ENCODE measurements at places on chromosomes 6 and 20.

- DNase-seq = no peak
These were observed 674 bp downstream of the NRSN1 start for GRCh38 chr6:24126586-24127192.

DNA sequence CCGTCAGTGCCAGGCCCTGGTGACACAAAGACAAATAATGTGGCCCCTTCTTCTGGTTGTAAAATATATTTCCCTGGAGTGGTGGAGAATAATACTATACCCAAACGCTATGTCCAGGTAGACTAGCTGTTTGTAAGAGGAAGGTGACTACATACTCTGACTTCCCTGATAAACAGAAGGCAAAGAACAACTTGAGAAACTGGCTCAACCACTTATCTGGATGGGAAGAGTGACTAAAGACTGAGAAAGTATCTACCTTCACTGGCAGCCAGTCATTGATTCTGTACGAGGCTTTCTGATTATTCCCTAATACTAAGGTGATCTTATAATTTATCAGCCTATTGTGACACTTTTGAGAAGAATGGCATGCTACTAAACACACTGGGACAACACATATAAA, 569.7 kb downstream of the EPHA7 start:
- DNase-seq = no peak

GRCh38 chr6:117195728-117196127, 69.6 kb upstream of the VGLL2 start:
- DNase-seq = no peak

DNA sequence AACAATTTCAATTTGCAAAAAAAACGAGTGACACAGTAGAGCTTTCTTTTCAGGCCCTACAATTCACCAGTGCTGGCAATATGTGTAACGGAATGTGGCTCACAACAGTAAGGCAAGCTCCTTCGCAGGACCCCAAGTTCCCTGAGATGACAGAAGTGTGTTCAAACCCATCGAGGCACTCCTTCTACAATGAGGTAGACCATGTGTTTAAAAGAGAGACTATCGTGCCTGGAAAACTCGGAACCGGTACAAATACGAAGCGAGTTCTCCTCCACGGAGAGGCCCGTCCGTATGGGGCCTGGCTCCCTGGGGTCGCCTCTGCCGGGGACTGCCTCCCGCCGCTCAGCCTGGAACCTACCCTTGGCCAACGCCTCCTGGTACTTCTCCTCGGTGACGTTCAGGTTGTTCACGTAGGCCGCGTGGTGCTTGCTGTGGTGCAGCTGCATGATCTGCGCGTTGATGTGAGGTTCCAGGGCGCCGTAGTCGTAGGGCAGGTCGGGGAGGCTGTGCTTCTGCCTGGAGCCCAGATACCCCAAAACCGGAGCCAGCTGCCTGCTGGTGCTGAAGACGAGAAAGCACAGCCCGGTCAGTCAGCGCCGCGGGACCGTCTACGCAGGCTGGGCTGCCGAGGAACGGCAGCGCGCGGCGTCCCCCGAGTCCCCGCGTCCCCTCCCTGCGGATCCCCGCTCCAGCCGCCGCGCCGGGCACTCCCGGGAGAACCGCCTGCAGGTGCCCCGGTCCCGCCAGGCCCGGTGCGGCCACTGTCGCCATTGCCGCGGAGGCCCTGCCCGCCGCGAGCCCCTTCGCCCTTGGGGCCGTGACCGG, 526 bp downstream of the SOD2 start:
- DNase-seq = no peak

- no peak for DNase-seq
These were observed 373.4 kb upstream of the EPHA7 start for GRCh38 chr6:93792746-93793145.

DNA sequence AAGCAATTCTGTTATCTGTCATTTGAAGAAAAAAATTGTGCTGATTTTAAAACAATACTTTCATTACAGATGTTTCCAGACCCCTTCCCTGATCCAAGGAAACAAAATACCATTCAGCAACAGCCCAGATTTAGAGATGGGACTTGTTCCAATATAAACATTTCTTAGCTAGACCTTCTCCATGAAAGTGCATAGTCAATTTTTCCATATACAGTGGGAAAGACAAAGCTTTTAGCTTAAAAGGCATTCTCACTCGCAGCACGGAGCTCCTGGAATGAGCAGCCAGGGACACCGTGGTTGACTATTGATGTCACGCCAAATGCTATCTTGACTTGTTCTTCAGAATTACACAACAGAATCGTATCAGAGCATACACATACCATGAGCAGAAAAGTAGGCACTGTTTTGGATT, 21.5 kb downstream of the LAMA4 start:
- DNase-seq = no peak

- no peak for DNase-seq
These were observed 91.0 kb downstream of the KCNQ5 start for GRCh38 chr6:72712910-72713309.

DNA sequence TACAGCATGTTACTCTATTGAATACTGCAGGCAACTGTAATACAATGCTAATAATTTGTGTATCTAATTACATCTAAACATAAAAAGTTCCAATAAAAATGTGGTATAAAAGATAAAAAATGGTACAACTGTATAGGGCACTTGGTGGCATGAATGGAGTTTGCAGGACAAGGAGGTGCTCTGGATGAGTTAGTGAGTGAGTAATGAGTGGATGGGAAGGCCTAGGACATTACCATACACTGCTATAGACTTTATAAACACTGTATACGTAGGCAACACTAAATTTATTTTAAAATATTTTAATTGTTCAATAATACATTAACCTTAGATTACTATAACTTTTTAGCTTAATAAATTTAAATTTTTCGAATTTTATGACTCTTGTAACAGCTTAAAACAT, 579.6 kb upstream of the MAN1A1 start:
- no peak for DNase-seq

- DNase-seq = no peak
These were observed 12.0 kb upstream of the TXNDC5 start for GRCh38 chr6:7922596-7922995.

DNA sequence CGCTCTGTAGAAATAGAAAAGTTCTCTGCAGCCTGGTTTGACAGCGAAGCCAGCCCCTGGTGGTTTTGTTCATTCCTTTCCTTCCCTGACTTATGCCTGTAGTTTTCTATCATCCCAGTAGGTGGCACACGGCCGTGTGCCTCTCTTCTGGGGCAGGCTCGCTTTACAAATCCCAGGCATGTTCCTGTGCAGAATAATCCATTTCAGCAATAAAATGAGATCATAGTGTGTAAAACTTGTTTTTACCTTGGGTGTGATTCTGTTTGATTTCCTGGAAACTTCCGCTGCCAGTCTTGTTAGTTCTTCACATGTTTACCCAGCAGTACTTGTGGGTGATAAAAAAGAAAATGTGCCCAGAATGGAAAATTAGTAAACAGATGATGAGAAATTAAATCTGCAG, 7.4 kb upstream of the INSM1 start:
- DNase-seq = no peak

DNA sequence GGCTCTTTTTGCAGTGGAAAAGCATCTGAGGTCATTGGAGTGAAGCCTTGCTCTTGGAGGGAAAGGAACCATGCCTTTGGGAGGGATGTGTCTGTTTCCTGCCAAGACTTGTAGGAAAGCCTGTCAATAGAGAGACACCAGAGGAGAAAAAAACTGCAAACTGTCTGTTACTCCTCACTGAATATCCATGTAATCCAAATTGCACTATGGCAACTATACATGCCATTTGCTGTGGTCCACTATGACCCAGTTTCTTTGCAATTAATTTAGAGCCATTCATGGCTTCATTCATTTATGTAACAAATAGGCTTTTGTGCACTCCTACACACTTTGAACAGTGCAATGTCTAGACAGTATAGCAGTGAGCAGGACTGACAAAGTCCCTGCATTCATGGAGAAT, 296.5 kb downstream of the SLC35F1 start:
- DNase-seq = no peak

DNA sequence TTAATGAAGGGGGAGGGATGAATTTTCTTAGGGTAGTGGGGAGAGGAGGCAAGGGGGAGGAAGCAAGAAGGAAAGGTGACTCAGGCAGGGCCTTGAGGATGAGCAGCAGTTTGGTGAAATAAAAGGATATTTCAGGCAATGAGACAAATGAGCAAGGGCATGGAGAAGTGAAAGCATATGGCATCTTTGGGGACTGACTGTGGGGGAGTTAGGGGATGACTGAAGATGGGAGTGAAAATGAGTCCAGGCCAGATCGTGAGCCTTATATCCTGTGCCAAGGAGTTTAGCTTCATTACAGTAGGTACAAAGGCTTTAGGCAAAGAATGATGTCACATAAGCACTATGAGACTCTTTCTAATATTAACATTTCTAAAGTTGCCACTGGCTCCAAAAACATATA, 51.9 kb downstream of the ILRUN start:
- no peak for DNase-seq

DNA sequence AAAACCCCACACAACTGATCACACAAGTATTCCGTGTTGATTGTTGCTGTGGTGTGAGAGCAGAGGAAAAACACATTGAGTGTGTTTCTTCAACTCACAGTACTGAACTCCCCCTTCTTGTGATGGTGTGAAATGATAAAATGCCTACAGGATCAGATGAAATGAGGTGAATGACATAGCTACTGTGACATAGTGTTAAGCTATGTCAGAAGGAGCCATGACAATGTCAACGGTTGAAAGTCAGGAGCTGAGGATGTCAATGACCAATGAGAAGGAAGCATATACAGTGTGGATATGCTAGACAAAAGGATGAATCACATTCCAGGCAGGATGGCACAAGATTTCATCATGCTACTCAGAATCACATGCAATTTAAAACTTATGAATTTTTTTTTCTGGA, 38.8 kb downstream of the WASF1 start:
- DNase-seq = no peak

- no peak for DNase-seq
These were observed 74.8 kb upstream of the TOP1 start for GRCh38 chr20:40953856-40954255.

DNA sequence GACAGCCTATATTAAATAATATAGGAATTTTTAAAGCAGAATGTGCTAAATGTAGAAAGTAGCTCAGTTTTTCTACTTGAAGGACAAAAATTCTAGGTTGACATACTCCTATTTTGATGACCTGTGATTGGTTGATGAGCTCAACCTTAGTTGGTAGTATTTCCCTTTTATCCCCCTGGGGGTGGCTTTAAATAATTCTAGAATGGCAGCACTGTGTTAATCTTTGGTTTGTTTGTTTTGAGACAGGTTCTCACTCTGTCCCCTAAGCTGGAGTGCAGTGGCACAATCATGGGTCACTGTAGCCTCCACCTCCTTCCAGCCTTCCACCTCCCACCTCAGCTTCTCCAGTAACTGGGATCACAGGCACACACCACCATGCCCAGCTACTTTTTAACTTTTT, 29.2 kb downstream of the FARS2 start:
- DNase-seq = no peak

- DNase-seq = no peak
These were observed 72.5 kb downstream of the NDUFAF5 start for GRCh38 chr20:13857304-13857703.

DNA sequence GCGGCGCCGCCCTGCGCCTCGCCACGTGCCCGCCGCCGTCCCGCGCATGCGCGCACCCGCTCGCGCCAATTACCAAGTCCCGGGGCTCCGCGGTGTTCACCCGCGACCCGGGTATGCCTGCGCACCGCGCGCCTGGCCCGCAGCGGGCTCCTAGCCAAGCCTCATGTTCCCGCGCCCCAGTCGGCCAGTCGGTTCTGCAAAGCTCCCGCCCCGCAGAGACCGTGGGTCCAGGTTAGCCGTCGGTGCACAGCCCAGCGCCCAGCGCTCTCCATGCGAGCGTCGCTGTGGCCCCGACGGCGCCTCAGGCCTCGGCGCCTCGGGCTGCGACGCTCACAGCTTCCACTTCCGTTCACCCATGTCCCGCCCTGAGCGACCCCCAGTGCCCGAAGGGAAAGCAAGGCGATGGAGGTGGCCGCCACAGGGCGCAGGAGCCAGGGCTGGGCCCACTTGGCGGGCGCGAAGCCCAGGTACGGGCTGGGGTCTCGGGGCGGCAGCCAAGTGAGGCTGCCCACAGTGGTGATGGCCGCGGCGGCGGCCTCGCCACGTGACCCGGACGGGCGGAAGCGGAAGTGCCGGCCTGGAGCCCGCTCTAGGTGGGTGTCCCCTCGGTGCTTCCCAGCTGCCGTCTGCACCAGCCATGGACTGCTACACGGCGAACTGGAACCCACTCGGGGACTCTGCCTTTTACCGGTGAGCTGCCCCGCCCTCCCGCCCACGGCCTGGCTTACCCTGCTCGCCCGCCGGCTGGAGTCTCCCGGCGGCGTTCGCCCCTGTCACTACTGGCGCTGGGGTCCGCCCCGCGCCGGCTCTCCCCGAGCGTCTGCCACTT, at the start of the genes PCED1A and VPS16:
PCED1A (minus strand) TSS at position 518 of the 829 bp plus-strand sequence. CDS start 743 bp downstream, outside the sequence.
VPS16 (plus strand) TSS at position 608 of the 829 bp plus-strand sequence; CDS start at position 638, 30 bp downstream.
- DNase-seq = peak; percentile 74

DNA sequence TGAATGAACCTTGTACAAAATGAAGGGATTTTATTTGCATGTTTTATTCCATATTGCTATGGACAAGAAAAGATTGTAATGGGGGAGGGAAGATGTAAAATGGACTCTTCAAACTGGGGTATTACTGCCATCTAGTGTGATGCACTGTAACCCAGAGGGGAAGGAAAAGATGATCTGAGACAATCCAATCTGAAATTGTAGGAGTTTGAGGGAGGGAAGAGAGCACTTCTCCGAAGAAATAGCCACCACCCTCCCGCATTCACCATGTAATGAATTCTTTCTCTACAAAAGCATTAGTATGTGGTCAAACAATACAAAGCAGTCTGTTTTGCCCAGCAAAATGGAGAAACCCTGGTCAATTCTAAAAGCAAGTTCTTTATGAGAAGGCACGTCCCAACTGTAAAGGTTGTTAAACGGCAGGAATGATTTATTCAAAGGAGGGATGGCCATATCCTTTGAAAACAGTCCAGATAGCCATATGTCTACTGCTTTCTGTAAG, 679.5 kb upstream of the NRSN1 start:
- DNase-seq = no peak

Measured in stimulated activated CD4-positive, alpha-beta T cell treated with anti-CD3 and anti-CD28 coated beads, Interleukin-1b, Interleukin-23, amount 100 ng/mL, for 1 hour (primary cell).